ENCODE measurements at places on chromosomes 1 and 21. TPM values are rescaled to one million over a fixed set of nuclear protein-coding genes. Genes with fewer than 3 reads are reported as not detected.

DNA sequence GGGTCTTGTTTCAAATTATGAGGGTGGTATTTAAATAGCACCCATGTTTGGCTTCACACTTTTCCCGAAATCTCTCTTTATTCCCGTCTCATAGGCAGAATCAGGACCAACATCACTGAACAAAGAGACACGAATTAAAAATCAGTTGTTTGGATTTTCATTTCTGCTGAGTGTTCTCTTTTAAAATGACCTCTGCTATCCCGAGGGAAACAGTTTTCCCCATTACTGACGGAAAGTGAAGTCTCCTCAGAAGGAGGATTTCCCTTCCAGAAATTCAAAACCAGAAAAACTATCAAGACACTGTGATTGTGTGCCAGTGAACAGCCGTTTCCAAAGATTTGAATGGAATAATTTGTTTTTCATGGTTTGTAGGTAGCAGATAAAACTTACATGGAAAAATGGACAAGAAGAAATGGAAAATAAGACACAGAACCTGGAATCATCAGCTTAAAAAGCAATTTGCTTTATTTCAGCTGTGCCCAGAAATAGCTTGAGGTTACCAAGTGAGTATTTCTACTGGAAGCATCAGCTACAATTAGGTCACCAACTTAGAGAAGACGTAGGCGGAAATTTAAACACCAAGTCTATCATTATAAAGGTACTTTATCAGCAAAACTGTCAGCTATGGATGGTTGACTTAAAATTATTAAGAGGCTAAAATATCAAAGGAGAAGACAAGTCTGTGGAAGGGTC is 68.5 kb downstream of the RUNX1 start:
- no peak overlapping the region for H3K4me3 ChIP-seq
- DNase-seq: no peak
- H3K27ac ChIP-seq: no peak overlapping the region
- H3K27me3 ChIP-seq: no peaks in the 10 kb centered on the region

The ZNF362 gene
- 8.1 TPM for total RNA-seq

DNA sequence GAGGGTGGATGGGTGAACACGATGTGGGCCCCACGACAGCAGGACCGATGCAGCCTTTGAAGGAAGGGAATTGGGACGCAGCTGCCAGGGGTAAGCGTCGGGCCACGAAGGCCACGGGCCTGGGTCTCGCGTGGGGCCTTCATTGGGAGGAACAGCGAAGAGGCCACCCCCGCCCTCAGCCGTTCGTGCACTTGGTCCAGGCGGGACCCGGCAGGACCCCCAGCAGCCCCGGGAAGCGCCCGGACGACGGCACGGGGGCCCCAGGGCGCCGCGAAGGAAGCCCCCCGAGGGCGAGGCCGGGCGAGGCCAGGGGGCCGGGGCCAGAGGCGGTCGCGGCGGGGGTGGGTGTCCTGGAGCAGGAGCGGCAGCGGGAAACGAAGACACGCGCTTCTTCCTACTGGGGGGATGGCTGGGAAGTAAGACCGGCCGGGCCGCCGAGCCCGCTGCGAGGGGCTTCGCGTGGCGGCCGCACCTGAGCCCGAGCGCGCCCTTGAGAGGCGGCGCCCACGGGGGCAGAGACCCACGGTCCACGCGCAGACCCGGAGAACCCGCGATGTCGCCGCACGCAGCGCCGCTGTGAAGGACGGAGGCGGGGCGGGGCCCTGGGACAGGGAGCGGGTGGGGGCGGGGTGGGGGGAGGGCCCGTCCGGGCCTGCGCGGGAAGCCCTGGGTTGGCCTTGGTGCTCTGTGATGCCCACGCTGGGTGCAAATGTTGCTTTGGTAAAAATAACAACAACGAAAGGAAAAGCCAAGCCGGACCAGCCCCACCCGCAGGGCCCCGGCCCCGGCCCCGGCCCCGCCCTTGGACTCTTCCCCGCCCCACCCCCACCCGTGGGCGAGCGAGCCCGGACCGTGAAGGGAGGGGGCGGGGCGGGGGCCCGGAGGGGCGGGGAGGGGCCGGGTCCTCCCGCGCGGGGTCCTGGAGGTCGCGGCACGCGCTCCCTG is 56.0 kb upstream of the ADARB1 start:
- no peak overlapping the region for H3K27ac ChIP-seq
- H3K36me3 ChIP-seq: no peaks in the 10 kb centered on the region
- peaks cover 6% of the 10 kb centered on the region for H3K4me1 ChIP-seq
- H3K4me3 ChIP-seq: peak overlapping the region; percentile 56
- peaks cover 28% of the 10 kb centered on the region for H3K27me3 ChIP-seq
- DNase-seq: no peak

DNA sequence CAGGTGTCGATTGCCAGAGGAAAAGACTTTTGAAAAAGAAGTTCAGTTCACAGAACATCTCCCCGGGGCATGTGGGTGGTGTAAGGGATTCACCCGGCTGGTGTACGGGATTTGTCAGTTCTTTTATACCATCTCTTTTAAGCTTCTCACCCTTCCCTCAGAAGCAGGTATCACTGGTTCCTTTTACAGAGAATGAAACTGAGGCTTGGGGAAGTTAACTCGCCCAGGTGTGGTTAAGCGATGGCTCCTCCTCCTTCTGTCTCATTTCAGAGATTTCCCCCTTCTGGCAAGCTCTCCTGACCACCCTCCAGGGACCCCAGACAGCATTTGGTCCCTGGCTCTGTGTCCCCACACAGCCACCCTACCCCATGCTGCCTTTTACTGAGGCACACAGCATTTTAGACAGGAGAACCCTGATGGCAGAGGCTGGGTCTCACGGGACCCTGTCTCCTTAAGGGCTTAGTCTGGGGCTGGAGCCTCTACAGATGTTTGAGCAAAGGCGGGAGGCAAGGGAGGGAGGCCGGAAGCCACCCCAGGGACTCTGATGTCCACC is 2.8 kb upstream of the ECE1 start:
- peak; percentile 86 for DNase-seq
- peak overlapping the region; percentile 67 for H3K4me3 ChIP-seq
- no peaks in the 10 kb centered on the region for H3K27me3 ChIP-seq
- peaks cover 89% of the 10 kb centered on the region for H3K4me1 ChIP-seq

- peak overlapping the region; percentile 71 for H3K4me3 ChIP-seq
- no peaks in the 10 kb centered on the region for H3K36me3 ChIP-seq
- H3K4me1 ChIP-seq: peaks cover 94% of the 10 kb centered on the region
- peak overlapping the region; percentile 89 for H3K27ac ChIP-seq
- DNase-seq: no peak
Observed at GRCh38 chr21:34987501-34988072, 61.5 kb downstream of the RUNX1 start.

The DESI2 gene
- total RNA-seq: 31.7 TPM

- H3K36me3 ChIP-seq: no peaks in the 10 kb centered on the region
- H3K4me1 ChIP-seq: peaks cover 3% of the 10 kb centered on the region
- H3K27ac ChIP-seq: no peak overlapping the region
- peaks cover 68% of the 10 kb centered on the region for H3K27me3 ChIP-seq
- H3K4me3 ChIP-seq: no peak overlapping the region
Observed at GRCh38 chr1:47713333-47713953, 275.6 kb downstream of the FOXD2 start.

The METTL25B gene
- total RNA-seq: 35.3 TPM

- H3K36me3 ChIP-seq: no peaks in the 10 kb centered on the region
- no peaks in the 10 kb centered on the region for H3K27me3 ChIP-seq
- no peaks in the 10 kb centered on the region for H3K4me1 ChIP-seq
- H3K27ac ChIP-seq: no peak overlapping the region
- H3K4me3 ChIP-seq: no peak overlapping the region
Observed at GRCh38 chr1:107297681-107298080, 156.8 kb downstream of the NTNG1 start.

The MCOLN2 gene
- total RNA-seq: 8.4 TPM

The MIGA1 gene
- total RNA-seq: 7.7 TPM

The RCC1 gene
- 110 TPM for total RNA-seq

DNA sequence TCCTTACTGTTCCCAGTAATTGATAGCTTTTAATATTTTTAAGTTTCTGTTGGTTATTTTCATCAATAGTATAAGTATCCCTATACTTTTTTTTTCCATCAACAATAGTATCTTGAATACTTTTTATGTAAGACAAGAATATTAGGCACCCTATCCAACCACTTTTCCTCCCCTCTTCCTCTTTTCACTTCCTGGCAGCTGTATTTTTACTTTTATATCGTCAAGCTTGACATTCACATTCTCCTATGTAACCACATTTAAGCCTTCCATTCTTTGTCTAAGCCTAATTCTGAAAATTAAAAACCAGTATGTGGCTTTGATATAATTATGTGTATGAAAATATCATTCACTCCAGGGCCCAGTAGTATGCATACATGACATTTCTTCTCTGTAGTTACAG is 9.3 kb downstream of the TMEM39B start:
- peaks cover 4% of the 10 kb centered on the region for H3K4me1 ChIP-seq
- no peaks in the 10 kb centered on the region for H3K27me3 ChIP-seq
- H3K27ac ChIP-seq: no peak overlapping the region
- no peak overlapping the region for H3K4me3 ChIP-seq
- H3K36me3 ChIP-seq: peaks cover 29% of the 10 kb centered on the region

- no peak for DNase-seq
- peaks cover 19% of the 10 kb centered on the region for H3K36me3 ChIP-seq
- no peak overlapping the region for H3K4me3 ChIP-seq
- peaks cover 71% of the 10 kb centered on the region for H3K4me1 ChIP-seq
Observed at GRCh38 chr1:205810448-205811157, 2.4 kb downstream of the SLC41A1 start.

The KCNA2 gene
- 0.64 TPM for total RNA-seq

DNA sequence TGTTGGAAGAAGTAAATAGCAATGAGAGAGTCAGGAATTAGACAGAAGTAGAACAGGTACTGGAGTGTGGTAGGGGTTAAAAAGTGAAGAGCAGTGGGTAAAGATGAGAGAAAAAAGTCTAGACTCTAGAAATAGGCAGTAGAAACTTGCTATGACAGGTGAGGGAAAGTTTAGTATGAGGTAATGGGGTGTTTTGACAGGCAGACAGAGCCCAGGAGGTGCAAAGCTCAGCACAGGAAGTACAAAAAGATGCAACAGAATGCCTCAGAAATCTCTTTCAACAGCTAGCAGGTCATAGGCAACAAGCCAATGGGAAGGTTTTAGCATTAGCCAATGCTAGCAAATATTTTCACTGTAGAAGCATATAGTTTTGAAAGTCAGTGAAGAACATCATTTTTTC is 319.1 kb upstream of the SGIP1 start:
- no peaks in the 10 kb centered on the region for H3K27me3 ChIP-seq
- H3K36me3 ChIP-seq: no peaks in the 10 kb centered on the region
- peak overlapping the region; percentile 1 for H3K27ac ChIP-seq
- H3K4me1 ChIP-seq: peaks cover 17% of the 10 kb centered on the region
- no peak overlapping the region for H3K4me3 ChIP-seq

The ERG gene
- not detected for total RNA-seq

DNA sequence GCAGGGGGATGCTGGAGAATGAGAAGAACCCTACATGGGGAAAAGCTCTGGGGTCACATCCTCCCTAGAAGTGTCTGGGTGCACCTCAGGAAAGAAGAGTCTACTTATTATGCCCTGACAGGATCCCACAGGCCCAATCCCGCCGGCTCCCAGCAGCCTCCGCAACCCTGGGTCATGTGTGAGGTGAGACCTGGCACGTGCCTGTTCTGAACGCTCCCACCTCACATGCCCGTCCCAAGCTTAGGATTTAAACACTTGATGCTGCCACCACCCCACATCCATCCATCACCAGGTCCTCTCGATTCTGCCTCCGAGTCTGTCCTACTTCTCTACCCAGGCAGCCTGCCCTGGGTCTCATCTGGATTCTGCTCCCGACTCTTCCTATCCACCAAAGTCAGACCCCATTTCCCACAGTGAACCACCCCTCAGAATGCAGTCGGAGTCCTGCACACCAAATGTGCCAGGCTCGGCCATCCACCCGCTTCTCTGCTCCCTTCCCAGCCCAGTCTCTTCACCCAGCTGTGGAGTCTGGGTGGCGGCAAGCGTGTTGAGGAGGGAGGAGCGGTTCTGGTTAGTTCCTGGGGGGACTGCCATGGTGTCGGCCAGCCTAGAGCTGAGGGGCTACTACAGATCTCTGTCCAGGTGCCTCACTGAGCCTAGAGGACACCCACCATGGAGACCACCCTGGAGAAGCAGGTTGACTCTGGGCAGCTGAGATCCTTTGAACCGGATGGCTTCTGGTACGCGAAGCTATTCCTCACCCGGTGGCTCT is 23.9 kb downstream of the SLC2A1 start:
- H3K27me3 ChIP-seq: no peaks in the 10 kb centered on the region
- H3K4me3 ChIP-seq: no peak overlapping the region
- H3K4me1 ChIP-seq: peaks cover 92% of the 10 kb centered on the region
- DNase-seq: no peak

The ATAD3C gene
- 0.57 TPM for total RNA-seq

The OR2M3 gene
- not detected for total RNA-seq

- no peak for DNase-seq
- H3K27ac ChIP-seq: no peak within 1 kb of the TSS
Observed at GRCh38 chr1:159171254-159171687, at the start of gene CADM3. CADM3 (plus strand) TSS chr1:159171615; CDS start chr1:159171766, 151 bp downstream.

The SGIP1 gene
- not detected for total RNA-seq

DNA sequence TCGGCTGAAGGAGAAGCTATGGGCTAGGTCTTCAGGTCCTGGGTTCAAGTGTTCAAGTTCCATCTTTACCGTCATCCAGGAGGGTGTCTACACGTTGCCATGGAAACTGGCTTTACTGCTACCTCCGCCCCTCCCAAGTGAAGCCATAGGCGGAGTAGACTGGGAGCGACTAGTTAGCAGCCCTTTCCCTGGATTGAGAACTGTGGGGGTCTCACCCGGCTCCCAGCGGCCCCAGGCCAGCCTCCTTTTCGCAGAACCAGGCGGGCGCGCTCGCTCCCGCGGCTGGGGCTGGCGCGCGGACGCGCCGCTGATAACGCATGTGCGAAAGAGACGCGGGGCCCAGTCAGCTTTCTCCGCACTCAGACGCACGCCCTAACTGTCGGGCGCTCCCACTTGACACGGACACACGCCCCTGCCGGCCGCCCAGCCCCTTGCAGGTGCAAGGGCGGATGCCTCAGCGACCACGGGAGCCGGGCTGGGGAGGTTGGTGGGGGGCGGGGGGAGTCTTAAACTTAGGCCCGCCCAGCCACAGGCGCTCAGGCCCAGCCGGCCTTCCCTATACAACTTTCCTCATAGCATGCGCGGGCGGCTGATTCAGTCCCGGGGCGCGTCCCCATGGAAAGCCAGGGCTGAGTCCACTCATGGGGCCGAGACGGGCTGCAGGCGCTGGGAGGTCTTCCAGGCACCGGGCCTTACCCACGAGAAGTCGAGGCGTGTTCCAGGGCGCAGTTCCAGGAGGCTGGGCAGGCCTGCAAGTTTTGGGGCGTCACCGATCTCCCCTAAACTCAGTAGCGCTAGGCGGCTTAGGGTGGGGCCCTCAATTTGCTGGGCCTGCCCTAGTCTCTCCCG is 7.4 kb downstream of the EFNA4 start:
- peaks cover 1% of the 10 kb centered on the region for H3K36me3 ChIP-seq
- no peaks in the 10 kb centered on the region for H3K27me3 ChIP-seq
- H3K27ac ChIP-seq: no peak overlapping the region
- H3K4me1 ChIP-seq: peaks cover 15% of the 10 kb centered on the region

The SLC1A7 gene
- not detected for total RNA-seq

Data from activated naive CD4-positive, alpha-beta T cell treated with anti-CD3 and anti-CD28 coated beads for 36 hours (primary cell).